ENCODE measurements at places on chromosomes 7 and 10.

DNA sequence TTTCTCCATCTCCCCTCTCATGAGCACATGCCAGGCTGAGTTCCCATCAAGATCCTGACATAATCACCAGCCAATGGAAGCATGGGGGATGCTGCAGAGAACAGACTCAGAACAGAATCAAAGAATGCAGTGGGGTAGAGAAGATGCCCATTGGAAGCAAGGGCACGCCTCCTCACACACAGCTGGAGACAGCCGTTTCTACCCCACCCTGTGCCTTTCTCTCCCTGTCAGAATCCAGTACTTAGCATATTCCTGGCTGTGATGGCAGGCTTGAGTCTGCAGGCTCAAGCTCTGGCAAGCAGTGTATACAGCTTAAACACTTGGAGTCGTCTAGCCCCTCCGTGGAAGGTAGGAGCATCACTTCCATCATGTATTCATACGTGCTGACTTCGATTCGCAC lies 867.9 kb downstream of the NRG3 start:
- no peak for DNase-seq

- DNase-seq, result no peak
Measured at GRCh38 chr7:111647881-111648280, 85.6 kb upstream of the IMMP2L start.

- no peak for DNase-seq
Measured at GRCh38 chr10:103417601-103418000, 21.2 kb downstream of the PDCD11 start.

- DNase-seq, result no peak
Measured at GRCh38 chr7:148787571-148788295, 89.0 kb downstream of the CUL1 start.

- DNase-seq, result no peak
Measured at GRCh38 chr7:26081638-26082037, 70.4 kb upstream of the NFE2L3 start.

DNA sequence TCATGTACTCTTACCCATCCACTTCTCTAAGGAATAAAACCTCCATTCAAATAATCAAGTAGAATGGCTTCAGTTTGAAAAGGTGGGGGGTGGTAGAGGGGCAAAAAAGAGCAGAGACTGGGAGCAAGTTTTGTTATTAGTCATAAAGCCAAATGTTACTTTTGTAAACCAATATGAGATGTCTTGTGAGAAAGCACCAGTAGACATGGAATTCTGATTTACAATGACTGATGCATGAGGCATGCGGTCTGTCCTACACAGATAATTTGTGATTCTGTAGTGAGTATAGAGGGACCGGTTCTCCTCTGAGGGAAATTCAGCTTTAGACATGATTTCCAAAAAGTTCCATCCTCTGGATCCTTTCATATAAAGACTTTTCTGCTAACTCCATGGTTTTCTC lies 12.9 kb upstream of the ABCA13 start:
- DNase-seq, result no peak

DNA sequence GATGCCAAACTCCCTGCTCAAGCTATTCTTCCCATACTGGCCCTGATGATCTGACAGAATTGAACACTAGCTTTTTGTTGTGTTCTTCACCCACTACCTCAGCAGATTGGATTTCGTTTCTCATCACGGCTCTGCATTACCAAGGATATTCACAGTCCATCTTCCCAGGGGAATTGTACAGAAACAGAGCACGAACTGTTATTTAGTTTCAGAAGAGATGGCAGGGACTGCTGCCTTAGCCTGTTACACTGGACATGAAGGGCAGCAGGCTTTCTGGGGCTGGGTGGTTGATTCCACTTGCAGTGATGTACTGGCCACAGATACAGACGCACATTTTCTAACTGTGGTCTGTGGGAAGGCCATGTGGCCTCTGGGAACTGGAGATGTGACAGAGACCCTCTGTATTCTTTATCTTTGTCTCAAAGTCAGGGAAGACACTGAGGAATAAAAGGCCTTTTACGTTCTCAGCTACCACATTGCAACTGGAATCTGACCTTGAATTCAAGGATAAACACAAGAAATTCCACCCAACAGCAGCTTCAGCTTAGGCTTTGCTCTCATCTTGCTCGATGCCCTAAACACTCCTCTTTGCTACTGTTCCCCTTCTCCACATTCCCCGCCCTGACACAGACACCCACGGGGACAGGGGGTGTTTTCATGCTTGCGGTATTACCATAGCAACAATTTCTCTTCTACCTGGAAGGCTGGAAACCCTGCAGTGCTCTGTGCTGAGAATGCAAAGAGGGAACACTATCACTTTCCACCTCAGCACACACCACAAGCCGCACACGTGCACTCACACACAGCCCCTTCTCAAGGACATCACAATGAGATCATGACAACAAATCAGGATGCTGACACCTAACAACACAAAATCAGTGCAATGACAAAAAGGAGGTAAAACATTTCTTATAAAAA lies 81.7 kb downstream of the RNF216 start:
- DNase-seq, result peak; percentile 20

- DNase-seq, result no peak
Measured at GRCh38 chr7:148535217-148535616, 55.3 kb upstream of the C7orf33 start.

GRCh38 chr7:91436655-91437054 lies 172.4 kb downstream of the FZD1 start:
- no peak for DNase-seq

DNA sequence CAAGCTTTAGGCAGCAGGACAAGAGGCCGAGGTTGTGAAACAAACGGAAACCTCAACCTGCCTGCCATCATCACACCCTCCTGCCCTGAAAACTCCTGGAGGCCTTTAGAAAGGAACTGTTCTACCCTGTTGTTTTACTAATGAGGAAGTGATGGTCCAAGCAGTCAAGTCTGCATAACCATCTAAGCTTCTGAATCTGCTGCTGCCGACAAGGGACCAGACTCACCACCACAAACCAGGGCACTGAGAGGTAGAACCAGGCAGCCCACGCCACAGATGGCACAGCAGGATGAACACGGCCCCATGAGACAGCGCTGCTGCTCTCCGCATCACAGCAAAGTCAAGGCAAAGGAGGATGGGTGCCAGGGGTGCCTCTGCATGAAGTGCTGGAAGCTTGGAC lies 209.4 kb downstream of the CELF2 start:
- DNase-seq, result no peak

- DNase-seq, result no peak
Measured at GRCh38 chr10:97149079-97149531, 36.7 kb downstream of the SLIT1 start.

DNA sequence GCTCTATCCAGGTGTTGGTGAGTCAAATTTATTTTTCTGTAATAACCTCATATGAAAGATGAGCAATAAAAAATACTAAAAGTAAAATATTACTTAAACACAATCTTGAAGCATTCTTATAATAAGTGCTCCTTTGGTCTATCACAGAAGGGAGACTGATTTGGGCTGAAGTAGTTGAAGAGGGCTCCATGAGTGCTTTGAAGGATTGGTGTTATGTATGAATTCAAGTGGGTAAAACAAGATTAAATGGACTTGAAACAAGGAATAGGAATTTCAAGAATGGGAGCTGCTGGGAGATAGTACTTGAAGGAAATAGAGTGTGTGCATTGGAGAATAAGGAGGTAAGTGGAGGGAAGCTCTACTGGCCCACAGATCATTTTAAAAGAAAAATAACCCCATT lies 7.3 kb upstream of the OR2A2 start:
- DNase-seq, result no peak

- no peak for DNase-seq
Measured at GRCh38 chr7:133858311-133858710, 268.8 kb upstream of the LRGUK start.
